Memory B cell (primary cell): ENCODE measurements at places on chromosomes 1 and 21.

DNA sequence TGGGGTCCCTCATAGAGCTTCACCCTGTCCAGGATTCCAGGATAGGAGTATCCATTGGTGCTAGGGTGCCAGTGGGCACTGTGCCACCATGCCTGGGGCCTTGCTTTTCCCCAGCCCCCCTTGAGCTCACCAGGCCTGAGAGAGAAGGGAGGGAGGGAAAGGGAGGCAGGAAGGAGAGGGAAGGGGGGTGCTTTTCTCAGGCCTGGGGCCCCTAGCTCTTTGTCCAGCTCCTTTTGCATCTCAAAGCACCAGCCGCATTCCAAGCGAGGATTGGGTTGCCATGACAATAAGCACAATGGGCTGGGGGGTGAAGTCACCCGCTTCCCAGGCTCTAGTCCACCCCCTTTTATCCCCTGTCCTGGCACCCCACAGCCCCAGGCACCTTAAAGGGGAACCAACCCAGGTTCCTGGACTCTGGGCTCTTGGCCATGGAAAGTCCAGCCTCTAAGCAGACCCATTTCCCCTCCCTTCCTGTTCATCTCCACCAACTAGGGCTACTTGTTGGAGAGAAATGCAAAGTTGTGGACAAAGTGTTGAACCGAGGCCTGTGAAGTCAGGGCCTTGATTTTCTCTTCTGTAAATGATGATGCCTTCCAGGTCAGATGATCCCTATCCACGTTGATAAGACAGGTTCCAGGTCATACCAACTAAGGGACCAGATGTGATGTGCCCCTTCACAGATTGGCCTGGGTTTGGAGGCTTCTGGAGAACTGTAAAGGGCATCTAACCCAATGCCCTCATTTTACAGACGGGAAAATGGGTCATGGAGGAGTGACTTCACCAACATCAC lies 11.4 kb downstream of the THBS3 start:
- no peak for DNase-seq

DNA sequence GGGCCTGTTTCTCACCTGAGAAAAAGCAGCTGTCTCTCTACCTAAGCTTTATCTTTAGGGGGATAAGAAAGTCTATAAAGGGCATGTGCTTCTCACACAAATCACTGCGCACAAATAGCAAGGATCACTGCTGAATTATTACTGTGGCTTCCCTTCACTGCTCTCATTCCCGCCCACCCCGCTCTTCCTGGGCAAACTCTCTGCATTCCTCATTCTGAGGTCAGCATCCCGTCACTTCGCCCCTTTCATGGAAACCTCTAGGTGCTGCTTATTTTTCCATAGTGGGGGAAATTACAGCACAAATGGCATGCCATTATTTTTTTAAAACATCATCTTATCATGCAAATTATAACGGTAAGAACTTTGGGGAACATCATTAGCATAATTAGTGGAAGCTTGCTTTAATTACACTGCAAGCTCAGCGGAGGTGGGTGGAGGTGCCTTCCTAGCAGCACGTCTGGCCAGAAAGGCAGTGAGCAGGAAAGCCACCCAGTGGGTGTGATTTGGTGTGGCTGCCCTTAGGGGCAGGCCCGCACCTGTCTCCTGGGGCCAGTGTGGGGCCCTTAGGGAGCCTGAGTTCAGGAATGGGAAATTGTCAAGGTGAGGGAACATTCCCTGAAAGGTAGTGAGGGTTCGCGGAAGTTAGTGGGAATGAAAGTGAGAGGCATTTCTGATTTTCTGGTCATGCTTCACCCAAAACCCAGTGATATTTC lies 105.9 kb downstream of the LAMC2 start:
- DNase-seq = no peak

DNA sequence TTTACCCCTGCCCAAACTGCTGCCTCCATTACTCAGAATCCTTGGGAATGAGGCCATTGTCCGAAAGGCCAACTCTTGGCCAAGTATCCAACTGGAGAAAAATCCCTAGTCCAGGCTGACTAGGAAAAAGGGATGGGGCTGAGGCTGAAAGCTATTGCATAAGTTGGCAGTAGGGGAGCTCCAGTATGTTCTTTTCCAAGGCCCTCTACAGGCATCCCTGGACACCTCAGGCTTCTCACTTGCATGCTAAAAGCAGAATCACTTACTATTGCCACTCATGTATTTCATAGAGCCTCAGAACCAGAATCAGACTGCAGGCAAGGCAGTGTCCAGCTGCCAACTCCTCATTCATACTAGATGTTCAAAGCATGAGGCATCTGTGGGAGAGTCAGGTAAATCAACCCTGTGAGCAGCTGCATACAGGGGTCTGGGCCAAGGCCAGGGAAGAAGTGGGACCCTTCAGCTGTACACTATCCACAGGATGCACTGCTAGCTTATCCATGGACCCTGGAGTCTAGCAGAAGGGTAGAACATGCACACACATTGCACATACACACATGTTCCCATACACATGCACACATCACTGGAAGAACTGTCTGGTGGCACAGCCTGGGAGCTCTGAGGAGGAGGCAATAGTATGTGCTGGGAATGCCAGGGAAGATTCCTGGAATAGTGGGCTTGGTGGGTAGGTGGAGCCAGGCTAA lies 195.3 kb downstream of the C1orf94 start:
- no peak for DNase-seq

DNA sequence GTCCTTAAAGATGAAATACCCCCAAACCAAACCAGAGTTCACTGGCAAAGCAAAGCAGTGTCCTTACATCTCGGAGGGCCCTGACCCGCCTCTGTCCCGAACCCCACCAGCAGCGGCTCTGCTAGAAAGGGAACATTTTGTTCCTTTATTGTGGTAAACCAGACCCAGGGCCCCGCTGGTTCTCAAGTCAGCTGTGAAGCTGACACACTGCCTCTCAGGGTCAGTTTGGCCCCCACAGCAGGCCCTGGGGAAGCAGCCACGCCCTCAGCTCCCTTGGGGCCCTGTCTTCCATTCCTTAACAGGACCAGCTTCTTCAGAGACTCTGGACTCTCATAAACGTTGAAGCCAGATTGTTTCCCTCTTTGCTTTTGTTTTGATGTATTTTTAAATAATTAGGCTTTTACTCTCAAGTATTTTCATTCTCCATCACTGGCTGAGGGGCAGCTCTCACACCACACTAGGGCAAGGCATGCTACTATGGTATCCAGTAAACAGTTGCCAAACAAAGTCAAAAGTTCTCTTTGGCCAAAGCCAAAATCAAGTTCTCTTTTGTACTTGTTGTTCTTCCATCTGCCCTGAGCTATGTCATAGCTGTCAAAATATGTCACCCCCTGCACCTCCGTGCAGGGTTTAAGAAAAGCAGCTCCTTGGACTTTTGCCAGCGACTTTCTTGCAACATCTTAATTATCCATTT lies 61.1 kb upstream of the ANGPTL1 start:
- DNase-seq = no peak

GRCh38 chr1:47262787-47263413 lies 30.9 kb upstream of the TAL1 start:
- peak; percentile 21 for DNase-seq
